Stimulated activated CD8-positive, alpha-beta memory T cell treated with anti-CD3 and anti-CD28 coated beads, Interleukin-15, amount 100 ng/mL, for 48 hours (primary cell): ENCODE measurements at places on chromosomes 5 and 9.

GRCh38 chr9:90024823-90025222 is 420.0 kb downstream of the GADD45G start:
- no peak for DNase-seq

DNA sequence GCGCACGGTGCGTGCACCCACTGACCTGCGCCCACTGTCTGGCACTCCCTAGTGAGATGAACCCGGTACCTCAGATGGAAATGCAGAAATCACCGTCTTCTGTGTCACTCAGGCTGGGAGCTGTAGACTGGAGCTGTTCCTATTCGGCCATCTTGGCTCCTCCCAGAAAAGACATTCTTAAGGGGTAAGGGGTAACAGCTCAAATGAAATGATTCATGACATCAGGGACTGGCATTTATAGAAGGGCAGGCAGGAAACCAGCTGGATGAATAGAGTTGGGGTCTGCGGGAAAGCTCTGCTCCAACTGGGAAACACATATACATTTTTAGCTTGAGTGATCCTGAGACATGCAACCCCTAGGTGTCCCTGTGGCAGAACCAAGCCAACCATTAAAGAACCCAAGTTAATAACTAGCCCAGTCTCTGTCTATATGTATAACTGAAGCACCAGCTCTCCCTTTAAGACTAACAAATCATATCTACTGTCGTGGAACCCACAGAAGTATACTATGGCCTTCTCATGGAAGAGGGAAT is 119.3 kb downstream of the LMNB1 start:
- no peak for DNase-seq

- DNase-seq = no peak
These were observed 414.8 kb upstream of the SLC30A5 start for GRCh38 chr5:68679041-68679440.

- DNase-seq = no peak
These were observed 221.0 kb downstream of the TSSK1B start for GRCh38 chr5:113213551-113214425.

DNA sequence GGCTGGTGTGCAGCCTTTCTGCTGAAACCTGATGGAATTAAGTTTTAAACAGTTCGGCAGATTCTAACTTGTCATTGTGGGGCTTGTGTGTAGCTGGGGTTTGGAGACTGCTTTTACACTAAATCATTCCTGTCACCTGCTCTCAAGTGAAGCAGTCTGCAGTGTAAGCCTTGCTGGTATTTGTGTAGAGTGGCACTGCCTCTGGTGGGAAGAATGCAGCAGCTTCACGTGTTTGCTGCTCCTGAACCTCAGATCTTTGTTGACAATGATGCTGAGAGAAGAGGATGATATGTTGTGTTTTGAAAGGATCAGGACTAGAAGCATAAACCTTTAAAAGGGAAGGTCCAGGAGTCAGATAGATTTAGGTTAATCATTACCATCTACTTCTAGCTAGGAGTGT is 88.1 kb downstream of the KDM4C start:
- no peak for DNase-seq
